ENCODE measurements at places on chromosomes 6 and 20. TPM values are rescaled to one million over a fixed set of nuclear protein-coding genes. Genes with fewer than 3 reads are reported as not detected.

- DNase-seq = no peak
Observed at GRCh38 chr20:5767493-5768098, 17.4 kb downstream of the SHLD1 start.

- no peak for DNase-seq
Observed at GRCh38 chr20:62006482-62006881, 59.2 kb downstream of the TAF4 start.

DNA sequence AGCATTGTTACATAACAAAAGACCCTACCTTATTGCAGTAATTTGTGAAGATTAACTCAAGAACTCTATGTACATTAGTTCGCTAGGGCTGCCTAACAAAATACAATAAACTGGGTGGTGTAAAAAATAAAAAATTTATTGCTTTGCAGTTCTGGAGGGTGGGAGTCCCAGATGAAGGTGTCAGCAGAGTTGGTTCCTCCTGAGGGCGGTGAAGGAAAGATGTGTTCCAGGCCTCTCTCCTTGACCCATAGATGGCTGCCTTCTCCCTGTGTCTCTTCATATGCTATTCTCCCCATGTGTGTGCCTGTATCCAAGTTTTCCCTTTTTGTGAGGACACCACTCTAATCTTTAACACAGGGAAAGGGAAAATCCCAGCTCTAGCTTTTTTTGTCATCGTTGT lies 305 bp upstream of the VNN1 start:
- DNase-seq = no peak

- no peak for DNase-seq
Observed at GRCh38 chr6:158464483-158464882, 95.4 kb upstream of the TMEM181 start.

- DNase-seq = peak; percentile 75
Observed at GRCh38 chr6:157203312-157203744, 120.0 kb downstream of the TMEM242 start.

GRCh38 chr6:27743787-27744186 lies 168.4 kb downstream of the OR2B2 start:
- no peak for DNase-seq

DNA sequence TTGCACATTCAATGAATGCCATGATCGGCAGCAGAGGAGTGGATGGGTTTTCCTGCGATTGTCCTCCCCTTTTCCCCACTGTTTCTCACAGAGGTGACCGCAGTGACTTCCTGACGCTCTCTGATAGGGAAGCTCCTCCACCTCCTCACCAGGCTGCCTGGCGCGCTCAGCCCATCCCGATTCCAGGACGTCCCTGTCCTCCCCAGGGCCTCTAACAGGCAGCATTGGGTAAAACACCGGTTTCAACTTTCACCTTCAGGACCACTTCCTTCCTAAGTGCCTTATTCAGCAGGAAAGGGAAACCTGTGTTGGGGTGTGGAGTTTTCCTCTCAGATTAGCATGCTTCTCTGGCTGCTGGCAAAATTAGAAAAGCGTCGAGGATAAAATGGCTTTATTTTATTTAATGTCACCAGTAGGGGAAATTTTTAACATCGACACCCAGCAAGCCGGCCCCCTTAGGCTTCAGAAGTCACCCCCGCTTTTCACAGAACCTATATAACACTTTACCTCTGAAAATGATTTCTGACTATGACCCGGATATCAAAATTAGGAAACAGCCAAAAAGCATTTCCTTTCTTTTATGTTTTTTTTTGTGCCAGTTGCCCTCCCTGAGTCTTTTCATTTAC lies 570.4 kb upstream of the GJE1 start:
- no peak for DNase-seq

DNA sequence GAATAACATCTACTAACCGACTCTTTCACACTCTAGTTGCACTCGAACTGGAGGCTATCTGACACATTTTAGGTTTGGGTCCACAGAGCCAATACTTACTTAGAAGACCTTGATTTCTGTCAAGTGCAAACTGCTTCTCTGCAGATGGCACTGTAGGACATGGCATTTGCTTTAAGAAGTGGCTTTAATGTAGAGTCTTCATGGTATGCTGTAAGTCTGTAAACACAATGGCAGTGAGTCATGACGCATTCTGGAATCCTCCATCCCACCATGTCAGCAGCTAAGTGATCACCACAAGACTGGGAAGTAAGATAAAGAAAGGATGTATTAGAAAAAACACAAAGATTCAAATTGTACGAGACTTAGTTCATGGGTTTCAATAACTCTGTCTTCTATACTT lies 377.0 kb upstream of the NOX3 start:
- no peak for DNase-seq

DNA sequence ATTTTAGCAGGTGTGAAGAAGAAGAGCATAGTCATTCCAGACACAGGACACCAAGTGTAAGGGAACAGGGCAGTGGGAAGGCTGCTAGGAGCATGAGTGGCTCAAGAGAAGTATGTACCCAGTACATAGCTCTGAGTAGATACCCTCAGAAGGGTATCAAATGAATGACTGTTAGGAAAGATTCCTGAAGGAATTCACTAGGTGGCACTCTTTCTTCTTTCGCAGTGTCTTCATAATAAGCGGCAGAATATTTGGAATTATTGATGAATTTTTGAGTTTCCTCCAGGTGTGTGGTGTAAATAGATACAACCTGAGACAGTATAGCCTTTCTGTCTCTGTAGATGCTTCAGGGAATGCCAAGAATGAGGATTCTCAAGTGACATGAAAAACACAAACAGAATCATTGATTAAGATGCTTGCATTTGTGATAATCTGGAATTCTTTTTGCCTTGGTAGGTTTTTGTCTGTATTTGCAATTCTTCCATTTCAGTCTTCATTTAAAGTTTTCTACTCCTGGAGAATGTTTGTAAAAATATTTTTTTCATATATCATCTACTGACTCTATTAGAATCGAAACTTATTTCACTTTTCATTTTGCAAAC lies 264.3 kb upstream of the RIMS1 start:
- no peak for DNase-seq

Gene RBBP9
- total RNA-seq = 6.6 TPM

Gene FKBP1C
- not detected for total RNA-seq

Gene HRH3
- 0.33 TPM for total RNA-seq

Gene OR12D3
- not detected for total RNA-seq

Gene CFAP61
- 0.52 TPM for total RNA-seq

Gene TAF8
- total RNA-seq = 18.2 TPM

Data from body of pancreas (tissue), 4 donors.